Activated T-helper 17 cell treated with anti-CD3 and anti-CD28 coated beads, Interleukin-2, amount 50 U/mL, for 72 hours (primary cell): ENCODE measurements at places on chromosomes 4 and X.
A peak's percentile ranks its signal among the peaks of the same experiment; 100 is the strongest.

DNA sequence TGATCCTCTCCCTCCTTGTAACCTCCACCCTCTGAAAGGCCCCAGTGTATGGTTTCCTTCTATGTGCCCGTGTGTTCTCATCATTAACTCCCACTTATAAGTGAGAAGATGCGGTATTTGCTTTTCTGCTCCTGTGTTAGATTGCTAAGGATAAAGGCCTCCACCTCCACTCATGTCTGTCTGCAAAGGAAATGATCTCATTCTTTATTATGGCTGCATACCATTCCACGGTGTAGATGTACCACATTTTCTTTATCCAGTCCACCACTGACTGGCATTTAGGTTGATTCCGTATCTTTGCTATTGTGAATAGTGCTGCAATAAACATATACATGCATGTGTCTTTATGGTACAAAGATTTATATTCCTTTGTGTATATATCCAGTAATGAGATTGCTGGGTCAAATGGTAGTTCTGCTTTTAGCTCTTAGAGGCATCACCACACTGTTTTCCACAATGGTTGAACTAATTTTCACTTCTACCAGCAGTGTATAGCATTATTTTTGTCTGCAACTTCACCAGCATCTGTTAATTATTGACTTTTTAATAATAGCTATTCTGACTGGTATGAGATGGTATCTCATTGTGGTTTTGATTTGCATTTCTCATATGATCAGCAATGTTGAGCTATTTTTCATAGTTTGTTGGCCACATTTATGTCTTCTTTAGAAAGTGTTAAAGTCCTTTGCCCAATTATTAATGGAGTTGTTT lies 1030.9 kb downstream of the FSTL5 start:
- ATAC-seq: no peak

DNA sequence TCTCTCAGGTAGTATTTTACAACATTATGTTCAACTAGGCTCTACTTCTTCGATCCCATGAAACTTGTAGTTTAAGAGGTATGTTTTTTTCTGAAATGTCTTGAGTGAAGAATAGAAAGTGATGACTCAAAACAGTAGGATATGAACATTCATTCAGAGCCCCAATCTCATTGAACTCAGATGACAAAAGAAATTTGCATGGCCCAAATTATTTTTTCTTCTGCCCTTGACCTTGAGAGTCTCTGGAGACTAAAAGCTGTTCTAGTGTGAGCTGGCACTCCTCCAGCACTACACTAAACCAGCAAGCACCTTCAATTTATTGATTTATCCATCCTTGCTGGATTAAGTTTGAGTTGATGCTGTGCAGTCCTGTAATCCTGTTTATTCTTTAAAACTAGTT lies 4.0 kb downstream of the DCLK2 start:
- ATAC-seq: peak; percentile 53

GRCh38 chrX:10971176-10971575 lies 140.0 kb upstream of the HCCS start:
- no peak for ATAC-seq

DNA sequence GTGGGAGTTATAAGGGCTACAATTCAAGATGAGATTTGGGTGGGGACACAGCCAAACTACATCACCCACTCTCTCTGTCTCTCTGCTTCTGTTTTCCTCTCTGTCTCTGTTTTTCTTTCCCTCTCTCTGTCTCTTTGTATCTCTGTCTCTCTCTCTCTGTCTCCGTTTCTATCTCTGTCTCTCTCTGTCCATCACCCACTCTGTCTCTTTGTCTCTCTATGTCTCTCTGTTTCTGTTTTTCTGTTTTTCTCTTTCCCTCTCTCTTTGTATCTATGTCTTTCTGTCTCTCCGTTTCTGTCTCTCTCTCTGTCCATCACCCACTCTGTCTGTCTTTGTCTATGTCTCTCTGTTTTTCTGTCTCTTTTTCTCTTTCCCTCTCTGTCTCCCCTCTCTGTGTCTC lies 25.3 kb downstream of the IL3RA start:
- ATAC-seq: no peak

GRCh38 chr4:105305019-105305836 lies 158.6 kb downstream of the TET2 start:
- ATAC-seq: peak; percentile 47

- no peak for ATAC-seq
These were observed 4.9 kb downstream of the ATP1B4 start for GRCh38 chrX:120366794-120367193.

DNA sequence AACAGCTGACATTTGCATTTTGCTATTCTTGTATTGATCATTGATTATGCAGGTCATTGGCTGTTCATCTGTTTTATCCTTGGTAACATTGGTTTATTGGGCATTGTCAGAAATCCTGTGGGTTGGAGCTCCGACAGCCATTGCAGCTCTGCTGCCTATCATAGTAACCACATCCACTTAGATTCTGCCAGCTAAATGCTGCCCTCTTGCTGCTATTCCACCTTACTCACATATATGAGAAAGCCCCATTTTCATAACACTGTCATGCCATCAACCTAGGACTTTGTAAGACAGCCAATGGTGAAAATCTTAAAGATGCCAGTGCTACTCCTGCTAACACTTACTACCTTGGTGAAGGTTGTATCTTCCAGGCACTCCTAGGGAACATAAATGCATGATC lies 187.3 kb upstream of the CXCL13 start:
- ATAC-seq: peak; percentile 26

GRCh38 chr4:108024878-108025165 lies 35.1 kb downstream of the HADH start:
- no peak for ATAC-seq

GRCh38 chrX:17596546-17597205 lies 140.6 kb upstream of the SCML1 start:
- ATAC-seq: no peak

- ATAC-seq: no peak
These were observed 151.3 kb upstream of the JADE1 start for GRCh38 chr4:128658214-128658631.

- ATAC-seq: no peak
These were observed 26.0 kb downstream of the SMARCA1 start for GRCh38 chrX:129497146-129497843.

DNA sequence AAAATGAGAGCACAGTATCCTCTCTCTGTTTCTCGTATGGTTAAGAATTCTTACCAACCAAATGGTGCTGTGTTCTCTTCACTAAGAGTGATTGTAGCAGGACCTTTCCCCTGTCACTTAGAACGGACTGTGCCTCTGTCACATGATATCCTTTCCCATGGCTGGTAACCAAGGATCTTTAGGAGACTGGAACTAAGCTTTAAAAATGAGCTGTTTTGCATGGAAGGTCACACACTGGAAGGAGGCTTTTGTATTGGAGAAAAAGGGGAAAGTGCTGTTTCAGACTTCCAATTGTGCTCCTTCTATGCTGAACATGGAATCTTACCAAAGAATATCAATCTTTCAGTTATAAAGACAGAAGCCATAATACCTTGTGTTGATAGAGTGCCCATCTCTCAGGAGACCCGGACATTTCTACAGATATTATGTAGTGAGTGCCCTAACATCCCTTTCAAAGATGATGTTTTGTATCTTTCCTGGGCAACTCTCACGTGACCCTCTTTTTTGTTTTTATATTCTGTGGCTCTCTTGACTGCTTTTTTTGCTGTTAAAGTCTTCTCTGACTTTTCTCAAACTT lies 148.6 kb downstream of the SLC4A4 start:
- no peak for ATAC-seq

GRCh38 chr4:123102897-123103471 lies 180.6 kb upstream of the NUDT6 start:
- no peak for ATAC-seq

GRCh38 chr4:48295116-48295515 lies 25.5 kb upstream of the TEC start:
- ATAC-seq: no peak

DNA sequence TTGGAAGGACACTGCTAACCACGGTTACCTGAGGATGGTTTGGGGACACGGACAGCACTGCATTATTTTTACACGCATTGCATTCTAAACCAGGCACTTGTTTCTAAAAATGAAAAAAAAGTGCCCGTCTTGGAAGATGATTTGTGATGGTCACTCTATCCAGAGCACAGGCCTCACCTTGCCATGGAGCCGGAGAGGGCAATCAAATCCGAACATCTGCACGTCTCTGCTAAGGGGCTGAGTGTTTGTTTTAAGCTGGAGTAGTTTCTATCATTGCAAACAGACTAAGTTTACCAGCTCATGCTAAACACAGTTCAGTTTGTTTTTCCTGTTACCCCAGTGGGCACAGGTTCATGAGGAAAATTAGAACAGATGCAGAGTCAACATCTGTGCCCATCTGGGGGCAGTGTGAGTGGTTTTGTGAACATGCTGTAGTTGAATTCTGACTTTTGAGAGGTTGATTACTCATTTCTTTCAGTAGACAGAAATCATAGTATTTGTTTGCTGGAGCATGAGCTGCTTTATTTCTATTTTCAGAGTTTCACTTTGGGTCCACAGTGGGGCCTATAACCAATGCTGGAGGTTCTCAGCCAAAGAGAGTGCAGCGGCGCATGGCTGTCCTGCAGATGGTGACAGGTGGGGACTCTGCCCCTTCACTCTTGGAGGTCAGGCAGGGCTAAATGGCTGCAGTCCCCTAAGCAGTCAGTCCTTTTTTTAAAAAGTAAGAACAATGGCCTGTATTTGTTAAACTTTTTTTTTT lies 65.4 kb upstream of the ENPP6 start:
- ATAC-seq: peak; percentile 54

GRCh38 chr4:173191623-173192041 lies 23.0 kb downstream of the GALNT7 start:
- ATAC-seq: peak; percentile 88

- ATAC-seq: no peak
These were observed 365.1 kb downstream of the MAGEB5 start for GRCh38 chrX:26581091-26581490.

DNA sequence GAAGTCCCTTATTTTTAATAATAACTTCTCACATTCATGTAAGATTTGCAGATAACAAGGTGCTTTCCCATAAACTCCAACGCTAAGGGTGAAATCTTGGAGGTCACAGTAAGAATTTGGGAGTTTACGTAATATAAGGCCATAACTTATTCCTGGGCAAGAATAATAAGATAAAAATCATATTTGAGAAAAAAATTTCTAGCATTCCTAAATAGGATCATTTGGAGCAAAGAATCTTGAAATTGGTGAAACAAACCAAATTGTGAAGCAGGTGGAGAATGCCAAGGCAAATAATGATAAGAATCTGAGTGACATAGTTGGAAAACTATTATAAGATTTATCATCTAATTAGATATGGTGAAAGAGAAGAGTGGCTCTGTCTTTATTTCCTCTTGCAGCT lies 50.4 kb upstream of the FGF16 start:
- ATAC-seq: no peak

DNA sequence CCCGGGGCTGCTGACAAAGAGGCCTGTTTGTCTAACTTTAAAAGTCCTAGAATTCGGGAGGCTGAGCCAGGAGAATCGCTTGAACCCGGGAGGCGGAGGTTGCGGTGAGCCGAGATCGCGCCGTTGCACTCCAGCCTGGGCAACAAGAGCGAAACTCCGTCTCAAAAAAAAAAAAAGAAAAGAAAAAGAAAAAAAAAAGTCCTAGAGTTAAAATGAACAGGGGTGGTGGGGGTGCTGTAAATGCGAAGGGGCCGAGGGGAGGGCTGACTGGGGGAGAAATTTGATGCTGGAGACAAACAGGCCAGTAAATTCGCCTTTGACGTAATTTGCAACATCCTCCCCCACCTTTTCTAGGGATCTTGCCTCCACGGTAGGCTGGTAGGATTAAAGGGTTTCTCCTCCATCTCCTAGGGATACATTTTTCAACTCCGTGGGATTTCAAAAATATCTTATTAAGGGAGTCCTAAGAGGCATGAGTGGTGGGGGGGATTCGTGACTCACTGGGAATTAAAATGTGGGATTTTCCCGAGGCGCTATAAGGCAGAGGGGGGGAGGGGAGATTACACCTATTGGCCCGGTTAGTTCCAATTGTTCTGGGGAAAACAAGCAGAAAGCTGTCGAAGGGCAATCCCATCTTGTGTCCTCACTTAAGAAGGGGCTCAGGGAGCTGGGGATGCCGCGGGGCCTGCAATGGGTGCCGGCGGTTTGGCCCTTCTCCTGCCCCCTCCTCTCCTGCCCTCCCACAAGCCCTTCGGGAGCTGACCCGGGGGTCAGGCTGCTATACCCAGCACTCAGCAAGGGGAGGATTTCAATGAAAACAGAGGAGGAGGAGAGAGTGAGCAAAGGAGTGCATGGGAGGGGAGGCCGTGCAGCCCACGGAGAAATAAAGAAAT lies 3.0 kb upstream of the BCOR start:
- ATAC-seq: no peak

DNA sequence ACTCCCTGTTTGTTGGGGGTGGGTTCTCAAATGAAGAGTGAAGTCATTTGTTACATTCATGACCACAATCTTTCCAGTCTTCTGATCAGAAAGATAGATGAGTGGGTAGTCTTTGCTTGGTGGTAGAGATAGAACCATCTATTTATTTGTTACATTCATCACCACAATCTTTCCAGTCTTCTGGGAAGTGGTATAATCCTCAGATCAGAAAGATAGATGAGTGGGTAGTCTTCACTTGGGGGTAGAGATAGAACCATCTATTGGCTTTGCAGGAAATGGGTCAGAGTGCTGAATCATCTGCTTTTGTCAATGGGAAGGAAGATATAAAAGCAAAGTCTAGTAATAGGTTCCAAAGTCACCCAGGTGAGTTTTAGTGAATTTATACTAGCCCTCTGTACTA lies 64.2 kb upstream of the EPGN start:
- peak; percentile 40 for ATAC-seq

- no peak for ATAC-seq
These were observed 11.6 kb downstream of the CXCL13 start for GRCh38 chr4:77617203-77617602.

DNA sequence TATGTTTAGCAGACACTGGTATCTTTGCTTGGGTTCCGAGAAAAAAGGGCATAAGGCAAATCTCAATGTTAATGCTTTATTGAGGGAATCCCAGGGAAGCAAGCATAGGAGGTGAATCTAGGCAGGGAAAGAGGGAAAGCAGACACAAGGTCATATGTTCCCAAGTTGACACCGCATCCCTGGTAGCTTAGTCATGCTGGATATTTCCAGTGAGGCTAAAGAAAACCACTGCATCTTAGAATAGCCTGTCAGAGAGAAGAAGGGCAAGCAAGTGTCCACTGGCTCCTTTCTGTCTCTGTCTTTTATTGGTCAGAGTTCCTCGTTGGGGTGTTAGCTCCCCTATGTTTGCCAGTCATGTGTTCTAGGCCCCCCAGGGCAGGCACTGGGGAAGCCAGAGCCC lies 104.7 kb downstream of the NKX6-1 start:
- no peak for ATAC-seq

DNA sequence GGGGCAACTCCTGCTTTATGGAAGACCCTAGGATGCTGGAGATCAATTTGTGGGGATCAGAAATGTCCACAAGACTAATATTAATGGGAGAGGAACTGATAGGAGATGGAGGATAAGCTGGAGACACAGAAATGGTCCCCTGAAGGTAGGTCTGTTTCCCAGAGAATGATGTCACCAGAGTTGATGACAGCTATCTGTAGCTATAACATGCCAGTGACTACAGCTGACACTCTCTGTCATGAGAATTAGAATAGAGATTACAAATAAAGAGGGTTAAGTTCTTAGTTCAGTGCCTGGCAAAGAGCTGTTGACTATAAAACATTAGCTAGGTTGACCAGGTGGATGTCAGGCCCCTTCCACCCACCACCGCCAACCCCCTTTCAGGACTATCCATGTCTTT lies 9.3 kb downstream of the BST1 start:
- ATAC-seq: no peak

- ATAC-seq: no peak
These were observed 98.3 kb downstream of the FAM47B start for GRCh38 chrX:35040871-35041270.
